GM23338 (cell line): ENCODE measurements at places on chromosomes 3 and 15. TPM values are rescaled to one million over a fixed set of nuclear protein-coding genes. Genes with fewer than 3 reads are reported as not detected.

DNA sequence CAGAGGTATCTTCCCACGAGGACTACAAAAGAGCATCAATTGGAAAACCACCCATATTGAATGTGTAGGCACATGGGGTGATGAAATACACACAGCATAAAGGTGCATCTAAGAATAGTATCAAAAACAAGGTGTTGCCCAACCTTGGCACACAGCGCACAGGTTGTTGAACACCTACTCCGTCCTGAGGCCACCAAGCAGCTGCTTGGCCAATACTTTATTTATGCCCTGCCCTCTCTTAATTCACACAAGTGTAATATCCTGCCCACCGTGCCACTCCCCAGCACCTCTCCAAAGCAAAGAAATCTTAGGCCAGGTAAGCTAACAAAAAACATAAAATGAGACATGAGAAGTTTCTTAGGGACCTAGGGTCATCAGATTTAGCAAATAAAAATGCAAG, 31.2 kb downstream of the WWTR1 start:
- no peak for DNase-seq

Gene SLC24A5
- polyA plus RNA-seq, result 0.23 and 0.39 TPM in 2 replicates

GRCh38 chr3:163671201-163671600, 1407.1 kb downstream of the SI start:
- no peak for DNase-seq

DNA sequence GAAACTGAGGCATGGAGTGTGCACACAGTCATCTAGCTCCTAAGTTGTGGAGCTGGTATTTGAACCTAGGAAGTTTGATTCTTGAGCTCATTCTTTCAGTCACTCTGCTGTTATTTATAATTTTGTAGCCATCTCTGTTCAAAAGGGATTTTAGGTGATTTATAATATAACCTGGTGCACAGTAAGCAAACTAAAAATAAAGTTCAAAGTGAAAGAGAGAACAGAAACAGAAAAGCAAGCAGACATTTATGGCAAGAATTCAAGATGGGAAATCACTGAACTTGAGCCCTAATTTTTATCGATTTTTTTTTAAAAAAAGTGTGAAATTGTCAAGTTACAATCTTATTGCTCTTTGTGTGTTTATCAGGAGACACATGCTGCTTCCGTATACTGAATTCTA, 71.4 kb upstream of the SLC7A14 start:
- DNase-seq, result no peak
